ENCODE measurements at places on chromosomes 5 and 9.

- DNase-seq, result no peak
Observed at GRCh38 chr9:126561582-126561981, 52.1 kb upstream of the LMX1B start.

DNA sequence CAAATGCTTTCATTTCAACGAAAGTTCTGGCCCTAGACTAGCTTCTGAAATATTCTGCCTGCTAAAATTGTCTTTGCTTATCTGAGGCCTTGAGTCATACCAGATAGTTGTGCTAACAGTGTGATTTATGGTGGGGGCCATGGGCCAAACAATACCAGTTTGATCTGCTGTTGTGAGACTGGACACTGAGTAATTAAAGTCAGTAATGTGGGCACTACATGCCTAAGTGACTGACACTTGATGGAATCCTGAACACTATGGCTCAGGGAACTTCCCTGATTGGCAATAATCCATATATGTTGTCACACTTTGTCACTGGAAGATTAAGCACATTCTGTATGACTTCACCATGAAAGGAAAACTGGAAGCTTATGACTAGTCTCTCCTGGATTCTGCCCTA is 127.6 kb upstream of the CYLC2 start:
- peak; percentile 1 for DNase-seq

GRCh38 chr5:167363065-167363464 is 928.4 kb upstream of the WWC1 start:
- DNase-seq, result no peak

DNA sequence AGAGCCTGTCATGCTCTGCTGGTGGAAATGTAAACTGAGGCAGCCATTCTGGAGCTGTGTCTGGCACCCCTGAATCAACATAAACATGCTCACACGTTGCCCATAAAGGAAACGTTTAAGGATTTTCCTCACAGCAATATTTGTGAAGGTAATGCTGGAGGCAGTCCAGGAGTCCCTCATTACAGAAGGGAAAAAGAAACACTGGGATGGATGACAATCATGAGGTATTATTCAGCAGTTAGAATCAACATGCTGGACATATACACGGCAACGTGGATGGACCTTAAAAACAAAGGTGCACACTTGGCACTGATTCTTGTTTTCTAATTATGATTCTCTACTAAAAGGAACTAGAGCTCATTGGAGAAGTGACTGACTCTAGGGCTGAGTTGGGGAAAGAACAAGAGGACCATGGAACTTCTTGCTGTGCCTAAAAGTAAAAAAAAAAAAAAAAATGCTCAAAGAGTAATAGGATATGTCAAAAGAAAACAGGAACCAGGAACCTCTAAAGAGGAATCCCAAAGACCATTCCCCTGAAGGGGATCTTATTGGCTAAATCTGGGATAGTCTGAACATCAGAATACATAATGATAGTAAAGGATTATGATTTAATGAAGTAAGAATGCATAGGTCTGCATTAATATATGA is 18.6 kb downstream of the B4GALT1 start:
- no peak for DNase-seq

DNA sequence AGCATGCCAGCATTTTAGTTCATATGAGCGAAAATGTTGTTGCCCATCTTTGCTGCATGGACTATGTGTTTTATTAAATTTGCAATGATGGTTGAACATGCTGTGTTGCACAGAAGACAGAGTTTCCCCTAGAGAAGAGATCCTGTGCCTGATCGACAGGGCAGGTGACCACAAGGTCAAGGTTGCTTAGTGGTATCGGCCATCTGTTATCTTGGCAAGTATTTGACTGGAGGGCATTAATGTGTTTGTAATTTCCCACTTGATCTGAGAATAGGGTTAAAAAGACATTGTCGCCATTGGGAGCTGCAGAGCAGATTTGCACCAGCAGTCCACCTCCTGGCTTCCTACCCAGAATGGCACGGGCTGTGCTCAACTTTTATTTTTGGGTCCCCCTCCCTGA is 1523.6 kb upstream of the WWC1 start:
- DNase-seq, result no peak

Data from SK-N-DZ (cell line).